Activated CD4-positive, alpha-beta T cell treated with anti-CD3 and anti-CD28 coated beads, Interleukin-2, amount 50 U/mL, for 24 hours (primary cell): ENCODE measurements at places on chromosomes 6 and 20.

DNA sequence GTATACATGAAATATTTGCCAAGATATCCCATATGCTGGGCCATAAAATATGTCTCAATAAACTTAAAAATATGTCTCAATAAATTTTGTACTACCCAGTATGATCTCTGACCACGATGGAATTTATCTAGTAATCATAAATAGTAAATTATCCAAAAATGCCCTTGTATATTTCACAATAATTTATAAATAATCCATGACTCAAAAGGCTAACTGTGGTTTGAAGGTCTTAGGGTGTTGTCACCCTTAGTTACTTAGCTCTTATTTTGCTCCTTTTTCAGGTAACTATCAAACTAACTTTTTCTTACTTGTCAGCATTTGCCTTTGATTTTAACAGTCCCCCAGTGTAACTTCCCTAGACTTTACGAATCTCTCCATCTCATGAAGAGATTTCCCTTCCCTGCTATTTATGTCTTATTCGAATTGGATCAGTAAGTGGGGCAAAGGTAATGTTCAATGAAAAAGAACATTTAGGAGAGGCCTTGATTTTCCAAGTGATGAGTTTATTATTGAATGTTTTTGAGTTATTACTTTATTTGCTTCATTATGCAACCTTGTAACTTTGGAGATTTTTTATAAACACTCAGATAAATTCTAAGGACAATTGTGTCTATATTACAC, 109.0 kb upstream of the THBS2 start:
- no peak for DNase-seq

DNA sequence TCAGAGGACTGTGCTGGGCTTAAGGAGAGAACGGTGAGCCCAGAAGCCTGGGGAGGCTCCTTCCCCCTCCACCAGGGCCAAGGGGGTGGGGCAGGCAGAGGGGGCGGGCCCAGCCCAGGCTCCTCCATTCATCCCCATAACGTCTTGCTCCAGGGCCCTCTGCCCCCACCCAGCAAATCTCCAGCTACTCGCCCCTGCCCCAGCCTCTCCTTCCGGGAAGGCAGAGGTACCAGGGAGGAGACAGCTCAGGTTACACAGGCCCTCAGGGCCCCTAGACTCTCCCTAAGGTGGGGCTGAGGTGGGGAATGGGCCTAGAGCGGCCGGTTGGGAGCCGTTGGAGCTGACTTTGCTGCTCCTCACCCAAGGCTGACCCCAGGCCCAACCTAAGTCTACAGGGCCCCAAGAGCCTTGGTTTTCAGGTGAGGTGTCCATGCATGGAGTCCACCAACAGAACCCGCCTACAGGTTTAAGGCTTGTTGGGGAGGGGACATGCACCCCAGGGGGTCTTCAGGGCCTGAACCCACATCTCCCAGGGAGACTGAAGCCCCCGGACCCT, 1.2 kb downstream of the LAMA5 start:
- DNase-seq: no peak

DNA sequence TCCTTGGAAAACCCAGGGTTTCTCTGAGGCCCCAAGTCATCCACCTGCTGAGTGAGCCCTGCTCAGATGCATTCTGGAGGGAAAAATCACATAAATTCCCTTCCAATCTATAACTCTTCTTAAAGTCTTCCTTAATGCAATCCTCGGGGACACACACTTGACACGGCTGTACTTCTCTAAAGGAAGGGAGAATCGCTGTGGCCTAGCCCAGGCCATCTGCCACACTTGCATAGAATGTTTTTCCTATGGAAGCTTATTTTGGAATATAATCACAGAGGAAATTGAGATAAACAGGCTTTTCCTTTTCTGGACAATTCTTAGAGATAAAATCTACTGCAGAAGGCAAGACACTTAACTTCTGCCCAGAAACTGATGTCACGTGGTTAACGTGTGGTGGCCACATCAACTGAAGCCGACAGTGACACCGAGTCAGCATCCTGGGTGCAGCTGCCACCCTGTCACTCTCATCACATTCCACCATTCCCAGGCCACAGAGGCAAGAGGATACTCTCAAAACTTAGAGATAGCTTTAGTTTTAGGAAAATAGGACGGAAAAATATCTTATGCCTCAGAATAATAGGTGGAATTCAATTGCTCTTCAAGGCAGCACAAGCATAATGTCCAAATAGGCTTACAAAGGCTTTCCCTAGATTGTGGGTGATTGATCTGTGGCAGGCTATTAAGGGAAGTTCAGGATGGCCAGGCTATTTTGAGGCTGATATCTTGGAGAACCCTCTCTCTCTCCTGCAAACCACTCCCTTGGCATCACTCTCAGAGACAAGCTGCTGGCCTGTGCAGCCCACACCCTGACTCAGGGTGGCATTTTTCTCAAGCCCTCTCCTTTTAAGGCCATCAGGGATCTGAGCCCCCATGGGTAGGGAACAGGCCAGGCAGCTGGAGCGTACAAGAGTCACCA, 29.6 kb downstream of the PSMB1 start:
- no peak for DNase-seq

DNA sequence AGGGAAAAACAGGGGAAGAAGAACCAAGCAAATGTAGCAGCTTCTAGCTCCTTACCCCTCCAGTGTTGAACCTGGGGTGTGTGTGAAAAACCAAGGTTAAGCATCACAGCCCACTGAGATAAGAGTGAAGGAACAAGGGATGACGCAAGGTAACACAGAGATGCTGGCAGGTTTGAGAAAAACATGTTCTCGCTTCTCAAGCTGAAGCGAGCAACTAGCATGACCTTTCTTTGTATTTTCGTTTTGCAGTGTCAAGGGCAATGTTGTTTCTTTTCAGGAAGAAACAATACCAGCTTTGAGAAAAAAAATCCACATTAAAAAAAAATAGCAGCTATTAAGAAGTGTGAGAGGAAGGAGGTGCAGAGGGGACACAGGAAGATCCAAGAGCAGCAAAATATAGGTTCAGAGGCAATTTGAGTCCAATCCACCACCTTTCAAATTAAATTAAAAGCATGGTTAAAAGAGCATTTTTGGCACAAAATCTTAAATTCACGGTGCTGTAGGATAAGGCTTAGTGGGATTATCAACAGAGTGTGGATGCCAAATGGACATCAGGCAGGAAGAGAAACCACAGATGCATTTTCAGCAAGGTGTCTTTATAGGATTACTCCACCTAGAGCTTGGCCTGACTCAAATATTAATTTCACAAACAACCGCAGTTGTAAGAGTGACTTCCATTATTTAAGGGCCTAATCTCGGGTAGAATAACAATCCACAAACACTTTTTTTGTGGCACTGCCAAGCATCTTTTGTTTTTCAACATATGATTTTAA, 70.9 kb downstream of the SYNE1 start:
- no peak for DNase-seq

- DNase-seq: no peak
These were observed 112.8 kb upstream of the HEY2 start for GRCh38 chr6:125636671-125637070.

GRCh38 chr20:43824309-43825050, 90.2 kb upstream of the TOX2 start:
- no peak for DNase-seq

DNA sequence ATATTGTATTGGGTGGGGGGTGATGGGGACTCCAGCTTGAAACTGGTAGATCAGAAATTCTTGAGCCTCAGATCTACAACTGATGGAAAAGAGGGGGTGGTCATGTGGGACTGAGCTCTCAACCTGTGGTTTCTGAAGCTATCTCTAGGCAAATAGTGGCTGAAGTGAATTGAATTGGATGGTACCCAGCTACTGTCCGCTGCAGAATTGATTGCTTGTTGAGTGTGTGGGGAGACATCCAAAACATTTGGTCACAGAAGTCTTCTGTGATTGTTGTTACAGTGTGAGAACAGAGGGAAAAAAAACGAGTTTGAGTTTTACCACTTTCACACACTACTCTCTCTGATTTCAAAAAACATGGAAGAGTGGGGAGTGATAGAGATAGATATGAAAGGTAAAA, 14.8 kb downstream of the CDS2 start:
- DNase-seq: no peak
